Activated CD8-positive, alpha-beta T cell treated with anti-CD3 and anti-CD28 coated beads, Interleukin-2, amount 10 ng/mL, durations not matched to agents 7 days and 5 days (primary cell): ENCODE measurements at places on chromosomes 13 and 19. TPM values are rescaled to one million over a fixed set of nuclear protein-coding genes. Genes with fewer than 3 reads are reported as not detected.

GRCh38 chr13:37369616-37370015, 229.0 kb downstream of the POSTN start:
- no peak for DNase-seq

DNA sequence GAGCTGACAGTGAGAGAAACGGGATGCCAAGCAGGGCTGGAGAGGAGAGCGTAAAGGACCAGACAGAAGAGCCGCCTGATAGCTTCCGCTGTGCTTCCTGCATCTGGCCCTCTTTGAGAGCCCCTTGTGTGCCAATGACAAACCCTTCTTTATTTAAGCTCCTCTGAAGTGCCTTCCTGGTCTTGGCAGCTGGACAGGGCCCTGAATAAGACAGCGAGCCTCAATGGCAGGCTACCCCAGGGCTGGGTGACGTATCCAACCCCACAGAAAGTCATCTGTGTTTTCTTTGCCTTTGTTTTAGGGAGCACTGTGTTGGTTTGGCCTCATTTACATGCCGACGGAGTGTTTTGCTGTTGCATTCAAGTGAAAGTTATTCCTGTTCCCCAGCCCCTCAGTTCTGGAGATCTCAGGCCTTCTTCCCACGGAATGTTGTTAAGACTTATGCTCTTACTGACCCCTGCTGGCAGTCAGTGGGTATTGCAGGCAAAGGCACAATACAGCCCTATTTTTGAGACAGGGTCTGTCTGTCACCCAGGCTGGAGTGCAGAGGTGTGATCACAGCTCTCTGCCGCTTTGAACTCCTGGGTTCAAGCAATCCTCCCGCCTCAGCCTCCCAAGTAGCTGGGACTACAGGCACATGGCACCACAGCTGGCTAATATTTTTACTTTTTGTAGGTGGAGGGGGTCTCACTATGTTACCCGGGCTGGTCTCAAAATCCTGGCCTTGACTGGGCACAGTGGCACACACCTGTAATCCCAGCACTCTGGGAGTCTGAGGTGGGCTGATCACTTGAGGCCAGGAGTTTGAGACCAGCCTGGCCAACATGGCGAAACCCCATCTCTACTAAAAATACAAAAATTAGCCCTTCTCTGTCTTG, 16.8 kb downstream of the CCL25 start:
- DNase-seq = peak; percentile 31

DNA sequence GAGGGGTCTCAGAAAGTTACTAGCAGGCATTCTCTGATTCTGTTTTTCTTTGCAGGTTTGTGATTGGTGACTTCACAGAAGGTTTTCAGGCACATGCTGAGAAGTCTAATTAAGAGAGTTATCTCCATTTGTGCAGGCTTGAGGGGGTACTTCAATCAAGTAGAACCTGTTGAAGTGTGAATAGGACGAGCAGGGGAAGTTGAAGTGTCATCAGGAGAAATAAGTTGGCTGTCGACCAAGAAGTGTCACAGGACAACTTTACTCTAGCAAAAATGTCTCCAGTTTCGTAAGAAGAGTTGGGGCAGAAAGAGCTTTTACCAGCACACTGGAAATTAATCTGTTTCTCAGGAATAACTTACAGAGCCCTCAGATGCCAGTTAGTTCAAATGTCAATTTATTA, 576.5 kb upstream of the SLITRK5 start:
- no peak for DNase-seq

- peak; percentile 83 for DNase-seq
Observed at GRCh38 chr19:18388100-18388959, 2.4 kb downstream of the GDF15 start.

- DNase-seq = peak; percentile 46
Observed at GRCh38 chr13:26867451-26868091, 107.0 kb upstream of the GPR12 start.

DNA sequence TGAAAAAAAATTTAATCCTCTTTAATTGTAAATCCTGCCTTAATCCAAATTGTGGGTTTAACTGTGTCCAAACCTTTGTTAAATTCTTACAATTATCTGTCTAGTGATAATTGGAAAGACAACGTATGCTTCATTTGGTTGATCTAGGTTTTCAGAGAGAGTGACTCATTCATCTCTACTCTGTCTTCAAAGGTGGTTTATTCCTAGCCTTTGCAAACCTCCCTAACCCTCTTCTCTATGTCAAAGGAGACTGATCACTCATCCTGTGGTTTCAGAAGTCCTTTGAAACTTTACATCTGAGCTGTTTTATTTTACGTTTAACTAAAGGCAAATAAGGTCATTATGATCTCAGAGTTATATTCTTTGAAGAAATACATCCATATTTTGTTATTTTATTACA, 8.8 kb upstream of the OXGR1 start:
- no peak for DNase-seq

ZNF541 gene
- total RNA-seq = 0.10 TPM

DNA sequence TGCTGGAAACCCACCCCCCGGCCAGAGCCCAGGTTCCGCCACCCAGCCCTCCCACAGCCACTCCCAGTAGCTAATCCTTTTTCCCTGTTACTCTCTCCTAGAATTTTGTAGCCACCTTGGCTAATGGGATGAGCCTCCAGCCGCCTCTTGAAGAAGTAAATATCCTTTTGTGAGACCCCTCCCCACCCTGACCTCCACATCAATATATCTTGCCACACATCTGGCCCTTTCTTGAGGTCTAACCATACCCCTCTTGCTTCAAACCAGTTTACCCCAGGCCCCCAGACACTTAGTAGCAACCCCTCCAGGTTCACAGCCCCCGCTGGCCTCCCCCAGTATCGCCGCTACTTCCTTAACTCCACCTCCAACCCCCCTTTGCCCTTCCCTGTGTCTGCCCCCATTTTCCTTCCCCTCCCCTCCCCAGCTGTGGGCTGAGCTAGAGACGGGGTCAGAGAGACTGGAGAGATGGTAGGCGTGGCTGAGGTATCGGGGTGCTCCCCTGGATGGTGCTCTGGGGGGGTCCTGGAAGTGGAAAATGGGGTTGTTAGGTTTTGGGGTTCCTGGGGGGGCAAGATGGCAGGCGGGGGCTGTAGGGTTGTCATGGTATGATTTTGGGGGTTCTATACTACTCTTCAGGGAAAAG, 2.8 kb downstream of the PRMT1 start:
- no peak for DNase-seq

DNA sequence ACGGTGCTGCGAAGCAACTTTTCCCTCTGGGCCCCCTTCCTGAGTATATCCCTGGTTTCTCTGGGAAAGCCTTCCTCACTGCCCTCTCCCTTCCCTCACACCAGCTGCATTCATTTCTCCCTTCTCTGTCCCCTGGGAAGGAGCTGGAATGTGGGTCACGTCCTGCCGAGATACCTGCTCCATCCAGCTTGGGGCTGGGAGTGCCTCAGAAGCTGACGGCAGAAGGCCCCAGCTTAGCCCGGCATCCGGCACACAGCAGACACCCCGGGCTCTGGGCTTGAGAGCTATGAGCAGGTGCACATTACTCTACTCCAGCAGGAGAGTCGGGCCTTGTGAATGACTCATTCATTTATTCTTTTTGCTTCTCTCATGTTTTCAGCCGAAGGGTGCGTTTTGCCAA, 170.6 kb downstream of the TEX29 start:
- no peak for DNase-seq

- DNase-seq = no peak
Observed at GRCh38 chr13:48873081-48873480, 102.6 kb upstream of the FNDC3A start.

DNA sequence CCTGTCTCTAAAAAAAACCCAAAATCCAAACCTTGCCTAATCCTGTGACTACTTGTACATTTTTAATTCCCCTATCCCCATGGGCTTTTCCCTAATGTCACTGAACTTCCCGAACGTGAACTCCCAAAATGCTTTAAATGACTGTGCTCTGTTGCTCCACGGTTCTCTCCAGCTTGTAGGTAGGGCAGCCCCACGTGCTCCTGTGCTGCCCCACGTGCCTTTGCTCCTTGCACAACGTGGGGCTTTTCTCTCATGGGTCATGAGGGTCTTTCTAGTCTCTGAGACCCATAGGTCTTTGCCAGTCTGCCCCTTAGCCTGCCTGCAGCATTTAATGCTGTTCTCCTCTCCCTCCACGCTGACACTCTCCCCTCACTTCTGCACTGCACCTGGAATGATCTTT, 122.0 kb downstream of the SHISA2 start:
- no peak for DNase-seq

GRCh38 chr19:54207983-54208783, 7.5 kb downstream of the RPS9 start:
- no peak for DNase-seq

GRCh38 chr19:13023656-13024055, 28.4 kb downstream of the NFIX start:
- DNase-seq = no peak

C13orf46 gene
- 3.1 TPM for total RNA-seq

DNA sequence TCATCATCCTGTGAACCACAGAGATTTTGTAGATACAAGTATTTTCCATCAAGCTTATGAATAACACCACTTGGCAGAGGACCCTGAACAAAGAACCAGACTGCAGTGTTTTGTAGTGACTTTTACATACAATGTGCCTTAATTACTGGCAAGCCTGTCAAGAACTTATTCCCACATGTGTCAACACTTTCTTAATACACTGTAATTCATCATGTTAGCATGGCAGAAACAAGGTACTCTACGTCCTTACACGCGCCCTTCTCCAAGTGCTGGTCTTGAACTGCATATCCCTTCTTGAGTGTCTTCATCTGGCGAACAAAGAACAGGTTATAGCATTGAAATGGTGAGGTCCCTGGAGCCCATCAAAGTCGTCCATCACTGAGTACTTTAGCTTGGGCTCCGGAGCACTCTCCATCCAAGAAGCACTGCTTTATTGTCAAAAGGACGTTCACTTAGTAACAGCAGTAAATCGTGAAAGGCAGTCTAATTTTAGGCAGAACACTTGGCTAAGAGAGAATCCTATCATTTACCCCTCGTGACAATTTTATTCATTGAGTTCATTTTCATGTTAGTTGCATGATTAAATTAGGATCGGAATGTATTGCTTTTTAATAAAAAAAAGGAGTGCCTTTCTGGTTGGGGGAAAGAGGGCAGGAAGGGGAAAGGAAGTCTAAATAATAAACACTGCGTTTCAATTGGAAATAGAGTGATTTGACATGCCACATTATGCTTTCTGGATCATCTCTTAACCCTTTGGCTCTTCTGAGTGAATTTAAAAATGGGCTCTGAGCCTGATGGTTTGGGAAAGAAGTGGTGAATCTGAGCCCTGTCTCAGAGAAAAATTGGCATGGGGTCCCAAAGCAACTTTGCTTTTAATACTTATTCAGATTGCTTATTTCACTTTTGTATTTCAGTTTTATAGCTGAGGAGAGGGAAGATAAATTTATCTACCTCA, 376.1 kb downstream of the DLEU7 start:
- no peak for DNase-seq

- peak; percentile 1 for DNase-seq
Observed at GRCh38 chr19:30390356-30390988, 18.3 kb downstream of the ZNF536 start.

- DNase-seq = no peak
Observed at GRCh38 chr13:26621731-26622401, 64.4 kb downstream of the WASF3 start.

C19orf47 gene
- 27.7 TPM for total RNA-seq

MBD3L2 gene
- total RNA-seq = not detected

DNA sequence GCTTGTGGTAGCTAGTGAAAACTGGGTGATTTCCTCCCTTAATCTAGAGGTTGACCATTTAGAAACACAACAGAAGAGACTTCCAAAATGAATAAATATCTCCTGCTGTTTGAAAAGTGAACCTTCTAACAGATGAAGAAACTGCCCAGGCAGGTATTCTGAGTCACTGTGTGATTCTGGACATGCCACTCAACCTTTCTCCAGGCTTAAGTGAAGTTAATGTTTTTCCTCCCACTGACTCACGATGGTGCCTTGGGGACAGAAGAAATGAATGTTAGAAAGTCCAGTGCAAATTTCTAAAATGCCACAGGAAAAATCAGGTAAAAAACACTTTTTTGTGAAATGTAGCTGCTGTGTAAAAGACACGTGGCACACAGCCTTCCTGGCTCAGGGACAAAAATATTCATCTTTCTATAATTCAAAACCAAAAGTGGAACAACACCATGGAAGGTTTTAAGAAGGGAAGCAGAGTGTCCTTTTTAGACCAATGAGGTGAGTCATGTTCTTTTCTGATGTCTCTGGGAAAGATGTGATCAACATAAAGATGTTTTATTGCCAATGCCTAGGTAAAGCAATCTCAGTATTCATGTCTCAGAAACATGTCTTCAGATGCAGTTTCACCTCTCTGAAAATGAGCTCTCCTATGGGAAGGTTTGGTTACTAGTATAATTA, 9.1 kb downstream of the UBE2L5 start:
- no peak for DNase-seq

DNA sequence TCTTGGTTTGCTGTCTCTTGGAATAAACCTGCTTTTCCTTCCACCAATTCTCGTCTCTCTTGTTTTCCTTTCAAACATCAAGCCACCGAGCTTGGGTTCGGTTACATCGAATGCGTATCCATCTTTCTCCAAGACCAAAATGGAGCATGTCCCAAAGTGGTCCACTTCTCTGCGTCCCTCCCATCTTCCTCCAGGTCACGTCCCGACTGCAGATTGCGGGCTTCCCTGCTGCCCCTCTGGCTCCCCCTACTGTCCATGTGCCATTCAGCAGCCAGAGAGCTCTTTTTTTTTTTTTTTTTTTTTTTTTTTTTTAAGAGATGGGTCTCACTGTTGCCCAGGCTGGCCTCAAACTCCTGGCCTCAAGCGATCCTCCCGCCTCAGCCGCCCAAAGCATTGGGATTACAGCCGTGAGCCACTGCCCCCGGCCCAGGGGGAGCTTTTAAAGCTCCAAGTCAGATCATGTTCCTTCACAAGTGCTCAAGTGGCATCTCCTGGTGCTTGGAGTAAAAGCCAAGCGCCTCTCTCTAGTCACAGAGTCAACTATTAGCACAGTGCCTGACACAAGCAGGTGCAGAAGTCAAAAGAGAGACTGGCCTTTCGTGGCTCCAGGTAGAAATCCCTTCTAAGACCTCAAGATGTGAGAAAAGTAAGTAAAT, 10.0 kb downstream of the COL5A3 start:
- DNase-seq = peak; percentile 73

DNA sequence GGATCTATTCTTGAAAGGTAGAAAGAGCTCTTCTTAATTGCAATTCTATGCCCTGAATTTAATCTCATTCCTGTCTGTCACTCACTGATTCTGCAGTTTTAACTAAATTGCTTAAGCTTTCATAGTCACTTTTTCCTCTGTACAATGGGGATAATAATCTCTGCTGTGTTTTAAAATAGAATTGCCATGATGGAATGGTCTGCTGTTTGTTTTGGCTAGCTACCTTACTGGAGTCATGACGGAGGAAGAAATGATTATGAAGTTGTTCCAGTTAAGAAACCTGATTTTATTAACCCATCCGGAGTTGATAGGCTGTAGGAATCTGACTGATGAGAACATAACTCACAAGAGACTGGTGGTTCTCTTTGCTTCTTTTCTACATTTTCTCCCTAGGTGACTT, 54.9 kb upstream of the ITM2B start:
- DNase-seq = no peak

- no peak for DNase-seq
Observed at GRCh38 chr13:61774903-61775302, 359.3 kb upstream of the PCDH20 start.

DNA sequence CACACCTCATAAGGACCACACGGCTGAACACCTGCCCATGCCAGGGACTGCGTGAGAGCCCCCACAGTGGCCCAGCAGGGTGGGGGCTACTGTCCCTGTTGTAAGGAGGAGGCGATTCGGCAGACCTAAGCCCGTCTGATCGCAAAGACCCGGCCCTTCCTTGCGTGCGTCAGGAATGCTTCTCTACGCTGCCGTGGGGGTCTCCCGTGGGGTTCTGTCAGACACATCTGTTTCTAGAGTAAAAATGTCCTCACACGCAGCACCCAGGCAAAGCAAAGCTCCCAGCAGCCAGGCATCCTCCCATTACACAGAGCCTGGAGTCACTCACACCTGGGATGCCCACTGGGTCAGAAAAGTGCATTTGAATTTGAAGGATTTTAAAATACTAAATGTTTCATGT, 147.7 kb upstream of the SOX1 start:
- no peak for DNase-seq
